ENCODE measurements at places on chromosomes 6 and 20. TPM values are rescaled to one million over a fixed set of nuclear protein-coding genes. Genes with fewer than 3 reads are reported as not detected.

- H3K27me3 ChIP-seq = no peaks in the 10 kb centered on the region
- no peak overlapping the region for H3K4me3 ChIP-seq
- H3K36me3 ChIP-seq = no peaks in the 10 kb centered on the region
- H3K4me1 ChIP-seq = no peaks in the 10 kb centered on the region
Observed at GRCh38 chr20:55650657-55651360, 354.5 kb downstream of the CBLN4 start.

DNA sequence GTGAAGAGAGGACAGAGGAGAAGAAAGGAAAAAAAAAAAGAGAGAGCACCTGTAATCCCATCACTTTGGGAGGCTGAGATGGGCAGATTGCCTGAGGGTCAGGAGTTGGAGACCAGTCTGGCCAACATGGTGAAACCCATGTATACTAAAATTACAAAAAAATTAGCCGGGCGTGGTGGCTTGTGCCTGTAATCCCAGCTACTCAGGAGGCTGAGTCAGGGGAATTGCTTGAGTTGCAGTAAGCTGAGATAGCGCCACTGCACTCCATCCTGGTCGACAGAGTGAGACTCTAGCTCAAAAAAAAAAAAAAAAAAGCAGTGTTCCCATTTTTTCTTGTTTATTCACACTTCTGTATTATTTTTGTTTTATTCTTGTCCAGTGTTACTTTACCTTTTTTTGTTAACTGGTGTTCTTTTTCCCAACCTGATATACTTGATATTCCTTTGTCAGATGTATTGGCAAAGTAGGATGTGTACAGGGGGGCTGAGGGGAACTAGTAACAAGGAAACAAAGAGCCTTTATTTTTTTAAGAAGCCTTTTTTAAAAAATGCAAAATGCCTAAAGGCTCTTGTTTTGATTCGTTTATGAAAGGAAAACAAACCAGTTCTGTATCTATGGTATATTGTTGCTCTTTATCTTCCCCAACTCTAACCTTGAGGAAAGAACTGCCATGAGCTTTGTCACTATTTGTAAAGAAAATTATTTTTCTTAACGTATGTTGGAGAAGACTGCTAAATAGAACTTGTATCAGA lies 22.3 kb downstream of the COL19A1 start:
- H3K27ac ChIP-seq = no peak overlapping the region
- H3K27me3 ChIP-seq = no peaks in the 10 kb centered on the region
- H3K4me3 ChIP-seq = no peak overlapping the region
- DNase-seq = no peak
- H3K4me1 ChIP-seq = no peaks in the 10 kb centered on the region
- no peaks in the 10 kb centered on the region for H3K36me3 ChIP-seq

The NHLRC1 gene
- 2.7 TPM for total RNA-seq

DNA sequence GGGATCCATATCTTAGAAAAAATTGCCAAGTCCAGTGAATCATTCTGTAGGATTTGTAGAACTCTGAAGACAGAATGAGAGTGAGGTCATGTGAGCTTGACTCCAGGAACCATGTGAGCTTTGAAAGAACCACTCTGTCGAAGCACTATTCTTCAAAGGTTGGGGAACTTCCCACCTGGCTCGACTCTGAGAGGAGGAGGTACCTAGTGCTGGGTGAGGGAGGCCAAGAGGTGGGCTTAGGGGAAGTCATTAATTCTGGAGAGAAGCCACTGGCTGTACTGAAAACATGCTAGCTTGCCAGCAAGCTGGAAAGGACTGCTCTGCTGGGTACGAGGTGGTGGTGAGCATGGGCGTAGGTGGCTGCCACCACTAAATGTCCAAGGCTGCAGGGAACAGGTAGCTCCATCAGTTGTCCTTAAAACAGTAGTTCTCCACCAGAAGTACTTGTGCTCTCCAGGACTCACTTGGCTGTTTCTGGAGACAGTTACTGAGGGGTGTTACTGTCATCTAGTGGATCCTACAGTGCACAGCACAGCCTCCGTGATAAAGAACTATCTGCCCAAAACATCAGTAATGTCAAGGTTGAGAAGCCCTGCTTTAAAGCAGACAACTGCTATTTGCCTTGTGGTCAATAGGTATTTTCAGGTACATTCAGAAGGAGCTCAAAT lies 34.7 kb upstream of the SYNJ2 start:
- no peaks in the 10 kb centered on the region for H3K27me3 ChIP-seq
- H3K4me3 ChIP-seq = no peak overlapping the region
- no peaks in the 10 kb centered on the region for H3K36me3 ChIP-seq
- no peak for DNase-seq
- no peak overlapping the region for H3K27ac ChIP-seq
- H3K4me1 ChIP-seq = no peaks in the 10 kb centered on the region

GRCh38 chr20:10769700-10770099 lies 95.9 kb upstream of the JAG1 start:
- no peak for DNase-seq
- no peaks in the 10 kb centered on the region for H3K36me3 ChIP-seq
- no peaks in the 10 kb centered on the region for H3K4me1 ChIP-seq
- no peak overlapping the region for H3K4me3 ChIP-seq

- no peak overlapping the region for H3K27ac ChIP-seq
- no peak overlapping the region for H3K4me3 ChIP-seq
- H3K27me3 ChIP-seq = peaks cover 8% of the 10 kb centered on the region
- H3K36me3 ChIP-seq = no peaks in the 10 kb centered on the region
Observed at GRCh38 chr6:70280400-70280853, 22.5 kb downstream of the COL9A1 start.

The GPX5 gene
- not detected for total RNA-seq

- no peak overlapping the region for H3K4me3 ChIP-seq
- H3K27me3 ChIP-seq = no peaks in the 10 kb centered on the region
- no peak for DNase-seq
- H3K36me3 ChIP-seq = no peaks in the 10 kb centered on the region
- no peak overlapping the region for H3K27ac ChIP-seq
- H3K4me1 ChIP-seq = no peaks in the 10 kb centered on the region
Observed at GRCh38 chr20:63839620-63840019, 8.6 kb upstream of the ZBTB46 start.

DNA sequence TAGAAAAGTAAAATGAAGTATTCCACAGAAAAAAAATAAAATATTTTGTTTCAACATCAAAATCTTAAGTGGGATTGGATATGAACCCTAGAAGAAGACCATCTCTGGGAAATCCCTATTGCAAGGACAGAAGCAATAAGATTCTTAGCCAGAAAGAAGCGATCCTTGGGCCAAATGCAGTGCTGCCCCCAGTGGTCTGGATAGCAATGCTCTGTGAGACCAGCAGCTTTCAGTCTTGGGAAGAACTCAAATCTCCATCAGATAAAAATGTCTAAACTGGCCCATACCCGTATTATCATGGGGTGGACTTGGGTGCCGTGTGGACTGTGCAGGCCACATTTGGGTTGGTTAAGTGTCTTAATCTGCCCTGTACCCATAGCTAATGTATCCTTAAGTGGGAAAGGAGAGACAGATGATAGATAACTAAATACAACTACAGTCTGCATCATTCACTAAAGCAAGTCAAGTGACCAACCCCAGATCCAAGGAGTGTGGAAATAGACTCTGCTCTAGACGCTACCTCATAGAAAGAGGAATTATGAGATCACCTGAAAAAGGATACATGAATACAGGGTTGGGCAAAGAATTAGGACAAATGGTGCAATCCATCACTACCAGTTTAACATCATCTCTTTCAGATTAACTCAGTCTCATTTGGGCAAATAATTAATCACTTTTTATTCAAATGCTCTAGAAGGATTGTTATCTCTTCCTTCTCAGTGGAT lies 38.9 kb upstream of the SNAP25 start:
- no peaks in the 10 kb centered on the region for H3K27me3 ChIP-seq
- H3K27ac ChIP-seq = peak overlapping the region; percentile 29
- H3K36me3 ChIP-seq = no peaks in the 10 kb centered on the region
- H3K4me3 ChIP-seq = no peak overlapping the region
- H3K4me1 ChIP-seq = peaks cover 3% of the 10 kb centered on the region
- no peak for DNase-seq

GRCh38 chr6:88823998-88824397 lies 139.4 kb downstream of the RNGTT start:
- no peaks in the 10 kb centered on the region for H3K27me3 ChIP-seq
- H3K4me3 ChIP-seq = no peak overlapping the region
- no peak overlapping the region for H3K27ac ChIP-seq

DNA sequence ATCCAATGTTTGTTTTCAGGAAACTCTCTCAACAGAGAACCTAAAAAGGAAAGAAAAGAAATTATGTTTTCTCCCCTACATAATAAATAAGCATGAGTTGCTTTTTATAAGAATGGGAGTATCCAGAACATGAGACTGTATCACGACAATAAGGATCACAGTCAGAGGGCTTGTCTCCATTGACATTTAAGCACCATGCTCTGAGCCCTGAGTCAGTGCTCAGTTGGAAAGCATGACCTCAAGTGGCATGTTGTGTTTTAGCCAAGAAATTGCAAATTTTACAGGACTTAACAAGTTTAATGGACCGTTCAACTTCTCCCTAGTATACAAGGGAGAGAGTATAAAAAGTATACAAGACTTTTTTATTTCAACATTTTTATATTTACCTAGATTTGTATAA lies 431.6 kb downstream of the GJA1 start:
- no peaks in the 10 kb centered on the region for H3K36me3 ChIP-seq
- DNase-seq = peak; percentile 19
- no peaks in the 10 kb centered on the region for H3K27me3 ChIP-seq
- H3K4me1 ChIP-seq = no peaks in the 10 kb centered on the region
- H3K27ac ChIP-seq = no peak overlapping the region
- H3K4me3 ChIP-seq = no peak overlapping the region

GRCh38 chr6:123480986-123481385 lies 155.8 kb downstream of the TRDN start:
- H3K4me3 ChIP-seq = no peak overlapping the region
- H3K27me3 ChIP-seq = no peaks in the 10 kb centered on the region
- no peaks in the 10 kb centered on the region for H3K4me1 ChIP-seq
- no peaks in the 10 kb centered on the region for H3K36me3 ChIP-seq
- no peak overlapping the region for H3K27ac ChIP-seq

The MLIP gene
- total RNA-seq = 0.55 TPM

The KHDC1L gene
- total RNA-seq = not detected

The PRR18 gene
- total RNA-seq = 0.27 TPM

- H3K4me1 ChIP-seq = no peaks in the 10 kb centered on the region
Observed at GRCh38 chr6:26383624-26384417, 913 bp downstream of the BTN2A2 start.

The PI3 gene
- not detected for total RNA-seq

The GABRR1 gene
- total RNA-seq = 0.97 TPM

DNA sequence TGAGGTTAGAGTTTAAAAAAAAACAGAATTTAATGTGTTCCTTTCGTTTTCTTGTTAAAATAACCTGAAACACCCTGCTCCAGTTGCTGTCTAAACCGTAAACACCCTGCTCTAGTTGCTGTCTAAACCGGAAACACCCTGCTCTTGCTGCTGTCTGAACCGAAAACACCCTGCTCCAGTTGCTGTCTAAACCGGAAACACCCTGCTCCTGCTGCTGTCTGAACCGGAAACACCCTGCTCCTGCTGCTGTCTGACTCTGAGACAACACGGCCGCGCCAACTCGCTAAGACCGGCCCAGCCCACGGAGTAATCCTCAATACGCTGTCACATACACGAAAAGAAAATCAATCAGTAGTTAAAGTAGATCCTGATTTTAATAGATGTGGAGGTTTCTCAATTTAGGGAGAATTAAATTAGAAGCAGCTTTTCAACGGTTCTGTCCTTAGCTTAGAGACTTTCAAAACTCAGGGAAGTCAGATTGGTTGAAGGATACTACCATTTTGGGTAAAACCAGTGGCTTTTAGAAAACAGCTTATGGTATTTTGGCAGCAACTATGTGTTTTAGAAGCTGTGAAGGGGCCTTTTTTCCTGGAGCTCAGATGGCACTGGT lies 98.3 kb downstream of the RAMACL start:
- no peak for DNase-seq
- no peak overlapping the region for H3K27ac ChIP-seq
- H3K36me3 ChIP-seq = no peaks in the 10 kb centered on the region
- H3K4me1 ChIP-seq = no peaks in the 10 kb centered on the region
- no peaks in the 10 kb centered on the region for H3K27me3 ChIP-seq

GRCh38 chr20:38870733-38871559 lies 55.3 kb upstream of the FAM83D start:
- H3K4me1 ChIP-seq = no peaks in the 10 kb centered on the region
- H3K4me3 ChIP-seq = no peak overlapping the region
- no peaks in the 10 kb centered on the region for H3K27me3 ChIP-seq
- no peak overlapping the region for H3K27ac ChIP-seq
- no peak for DNase-seq

GRCh38 chr20:40706977-40707582 lies 18.0 kb upstream of the MAFB start:
- no peaks in the 10 kb centered on the region for H3K36me3 ChIP-seq
- DNase-seq = no peak
- H3K27ac ChIP-seq = no peak overlapping the region
- H3K27me3 ChIP-seq = no peaks in the 10 kb centered on the region
- no peak overlapping the region for H3K4me3 ChIP-seq

- H3K4me1 ChIP-seq = no peaks in the 10 kb centered on the region
Observed at GRCh38 chr6:25504661-25505060, 147.4 kb upstream of the SCGN start.

The FAM184A gene
- 3.6 TPM for total RNA-seq

The RPS21 gene
- total RNA-seq = 4,377 TPM

GRCh38 chr6:109718991-109719390 lies 27.9 kb downstream of the FIG4 start:
- no peak for DNase-seq
- H3K36me3 ChIP-seq = no peaks in the 10 kb centered on the region
- H3K27me3 ChIP-seq = no peaks in the 10 kb centered on the region
- no peak overlapping the region for H3K4me3 ChIP-seq
- no peak overlapping the region for H3K27ac ChIP-seq

The CGA gene
- not detected for total RNA-seq

GRCh38 chr6:53436526-53437303 lies 88.0 kb upstream of the ELOVL5 start:
- H3K4me1 ChIP-seq = peaks cover 2% of the 10 kb centered on the region
- DNase-seq = no peak
- H3K36me3 ChIP-seq = no peaks in the 10 kb centered on the region
- H3K4me3 ChIP-seq = no peak overlapping the region
- H3K27ac ChIP-seq = peak overlapping the region; percentile 4
- H3K27me3 ChIP-seq = no peaks in the 10 kb centered on the region

DNA sequence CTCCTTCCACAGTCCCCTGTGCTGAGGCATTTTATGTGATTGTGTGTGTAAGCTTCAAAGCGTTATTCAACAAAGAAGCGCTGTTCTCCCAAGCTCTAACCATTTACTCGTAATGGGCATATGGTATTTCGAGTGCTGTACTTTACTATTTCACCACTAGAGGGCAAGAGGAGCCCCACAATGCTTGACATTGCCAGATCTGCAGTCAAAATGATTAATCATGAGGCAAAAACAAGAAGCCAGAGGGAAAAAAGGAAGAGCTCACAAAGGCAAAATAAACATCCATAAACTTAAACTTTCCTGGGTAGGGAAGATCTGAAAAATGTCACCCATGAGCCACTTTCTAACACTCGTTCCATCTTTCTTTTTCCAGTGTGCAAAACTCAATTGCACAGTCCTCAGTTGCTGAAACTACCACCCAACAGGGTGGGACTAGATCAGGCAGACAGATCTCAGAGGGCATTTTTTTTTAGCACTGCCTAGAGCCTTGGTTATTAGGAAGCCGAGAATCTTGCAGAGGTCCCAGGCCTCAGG lies 215.0 kb upstream of the PLCB4 start:
- no peak overlapping the region for H3K4me3 ChIP-seq
- H3K27me3 ChIP-seq = no peaks in the 10 kb centered on the region
- no peak overlapping the region for H3K27ac ChIP-seq
- DNase-seq = peak; percentile 43
- no peaks in the 10 kb centered on the region for H3K4me1 ChIP-seq

Measured in prostate gland (tissue), 2 donors.